Endothelial cell of umbilical vein (primary cell): ENCODE measurements at places on chromosomes 1 and 21.

DNA sequence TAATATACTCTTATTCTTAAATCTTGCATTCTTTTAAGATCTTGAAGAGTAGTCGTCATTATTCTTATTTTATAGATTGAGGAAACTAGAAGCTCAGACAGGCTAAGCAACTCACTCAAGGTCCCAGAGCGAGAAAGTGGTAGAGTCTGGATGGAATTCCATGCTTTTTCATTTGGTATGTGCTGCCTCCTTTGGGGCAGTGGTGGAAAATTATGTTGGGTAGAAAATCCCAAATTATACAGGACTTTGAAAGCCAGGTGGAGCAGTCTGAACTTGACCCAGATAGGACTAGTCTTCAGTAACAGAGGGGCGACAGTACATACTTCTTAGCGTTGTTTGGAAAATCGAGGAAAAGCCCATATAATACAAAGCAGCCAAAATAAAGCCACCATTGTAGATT lies 205.6 kb downstream of the ATG4C start:
- DNase-seq, result no peak

DNA sequence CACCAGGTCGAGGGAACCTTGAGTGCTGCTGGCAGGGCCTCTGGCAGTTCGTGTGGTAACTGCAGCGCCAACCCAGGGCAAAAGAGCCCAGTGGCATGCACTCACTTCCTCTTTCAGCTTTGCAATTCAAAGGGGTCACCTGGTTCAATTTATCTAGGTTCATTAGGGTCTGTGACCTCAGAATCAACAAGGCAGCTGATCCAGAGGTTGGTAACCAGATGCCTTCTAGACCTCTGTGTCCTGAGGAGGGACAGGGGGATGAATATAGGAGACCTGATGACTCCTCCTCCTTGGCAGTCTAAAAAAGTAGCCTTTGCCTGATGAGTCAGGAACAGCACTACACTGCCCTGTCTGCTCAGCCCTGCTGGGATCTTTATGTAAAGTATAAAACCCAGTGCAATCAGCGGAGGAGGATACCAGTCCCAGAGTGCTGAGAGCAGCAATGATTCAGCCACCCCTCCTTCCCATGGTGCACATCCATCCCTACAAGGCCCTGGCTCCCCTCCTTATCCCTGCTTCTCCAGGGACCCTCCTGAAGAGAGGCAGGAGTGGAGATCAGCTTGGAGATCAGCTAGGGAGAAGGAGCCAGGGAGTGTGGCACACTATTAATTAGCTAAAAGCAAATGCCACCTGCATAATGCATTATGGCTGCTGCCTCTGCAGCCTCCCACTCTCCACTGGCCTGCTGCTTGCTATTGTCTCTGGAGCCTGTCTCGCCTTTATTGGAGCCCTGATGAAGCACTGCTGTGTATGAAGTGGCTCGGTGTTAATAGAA lies 11.2 kb upstream of the FMOD start:
- DNase-seq, result no peak

DNA sequence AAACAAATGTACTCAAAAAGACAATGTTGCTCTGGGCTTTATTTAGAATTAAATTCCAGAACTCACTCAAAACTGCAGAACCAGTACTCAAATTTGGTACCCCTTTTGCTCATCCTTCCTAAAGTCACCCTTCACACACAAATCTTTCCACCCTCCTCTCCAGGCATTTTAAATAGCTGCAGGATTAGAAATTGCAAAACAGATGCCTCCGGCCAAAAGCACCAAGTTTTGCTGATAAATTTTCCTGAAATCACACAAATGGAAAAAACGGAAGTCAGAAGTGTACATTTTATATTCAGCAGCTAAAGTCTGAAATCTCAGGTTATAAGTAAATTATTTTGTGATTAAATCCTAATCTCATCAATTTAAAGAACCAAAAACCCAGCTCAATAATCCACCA lies 147.0 kb downstream of the NRIP1 start:
- no peak for DNase-seq

DNA sequence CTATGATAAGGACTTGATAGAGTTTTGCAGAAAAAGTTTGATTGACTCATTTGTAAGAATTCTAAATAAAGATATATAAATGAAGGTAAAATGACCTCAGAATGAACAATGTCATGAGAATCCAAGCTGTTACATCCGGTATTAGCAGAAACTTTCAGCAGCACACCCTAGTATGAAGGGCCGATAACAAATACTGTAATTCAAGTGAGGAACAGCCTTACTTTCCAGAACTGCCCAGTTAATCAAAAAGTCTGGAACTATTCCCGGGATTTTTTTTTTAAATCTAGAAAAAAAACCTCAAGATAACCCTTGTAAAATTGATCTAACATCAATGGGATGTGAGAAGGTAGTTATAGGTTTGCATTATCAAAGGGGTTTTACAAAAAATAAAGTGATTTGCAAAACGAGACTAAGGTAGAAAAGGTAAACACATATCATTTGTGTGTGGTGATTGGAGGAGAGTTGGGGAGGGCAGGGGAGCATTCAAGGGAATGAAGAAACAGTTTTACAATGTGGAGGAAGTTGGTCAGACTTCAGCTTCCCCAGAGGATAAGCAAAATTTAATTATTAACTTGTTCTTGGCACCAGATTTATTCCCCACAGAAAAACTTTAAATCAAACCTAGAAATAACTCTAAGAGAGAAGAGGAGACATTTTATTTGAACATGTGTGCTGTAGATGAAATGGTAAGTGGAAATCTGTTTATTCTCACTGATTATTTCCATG lies 75.9 kb upstream of the VCAM1 start:
- DNase-seq, result peak; percentile 70

- DNase-seq, result peak; percentile 49
These were observed 266.9 kb downstream of the ASTN1 start for GRCh38 chr1:176897350-176898236.

GRCh38 chr1:215376544-215377264 lies 190.4 kb upstream of the KCTD3 start:
- no peak for DNase-seq

- no peak for DNase-seq
These were observed 90.9 kb upstream of the KCNK1 start for GRCh38 chr1:233523047-233523446.

- DNase-seq, result no peak
These were observed 185.8 kb downstream of the HS2ST1 start for GRCh38 chr1:87100271-87100670.

DNA sequence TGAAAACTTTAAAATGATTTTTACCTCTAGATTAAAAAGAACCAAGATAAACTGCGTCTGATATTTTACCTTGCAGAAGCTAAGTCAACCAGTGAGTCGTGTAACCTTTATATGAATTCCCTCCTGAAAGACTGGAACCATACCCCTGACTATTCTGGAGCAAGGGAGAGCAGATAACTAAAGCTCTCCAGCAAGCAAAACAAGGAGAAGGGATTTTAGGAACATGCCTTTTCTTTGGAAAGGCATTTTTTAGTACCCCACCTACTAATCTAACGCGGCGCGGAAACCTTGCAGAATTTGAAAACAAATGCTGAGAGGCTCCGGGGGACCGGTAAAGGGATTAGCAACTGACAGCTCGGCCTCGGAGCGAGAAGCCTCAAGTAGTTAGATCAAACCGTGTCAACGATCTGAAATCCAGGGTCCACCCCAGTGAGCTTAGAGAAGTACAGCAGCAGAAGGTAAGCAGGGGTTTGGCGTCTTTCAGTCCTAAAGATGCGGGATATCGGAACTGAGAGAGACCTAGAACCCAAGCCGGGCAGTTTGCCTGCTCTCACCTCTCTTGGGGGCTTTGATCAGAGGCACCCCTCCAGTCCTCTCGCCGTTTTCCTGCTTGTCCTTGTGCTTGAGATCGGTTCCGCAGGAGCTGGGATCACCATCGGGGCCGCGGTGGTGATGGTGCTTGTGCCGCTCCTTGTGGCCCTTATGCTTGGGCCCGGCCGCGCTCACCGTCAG lies 954 bp downstream of the RSBN1 start:
- DNase-seq, result peak; percentile 65

DNA sequence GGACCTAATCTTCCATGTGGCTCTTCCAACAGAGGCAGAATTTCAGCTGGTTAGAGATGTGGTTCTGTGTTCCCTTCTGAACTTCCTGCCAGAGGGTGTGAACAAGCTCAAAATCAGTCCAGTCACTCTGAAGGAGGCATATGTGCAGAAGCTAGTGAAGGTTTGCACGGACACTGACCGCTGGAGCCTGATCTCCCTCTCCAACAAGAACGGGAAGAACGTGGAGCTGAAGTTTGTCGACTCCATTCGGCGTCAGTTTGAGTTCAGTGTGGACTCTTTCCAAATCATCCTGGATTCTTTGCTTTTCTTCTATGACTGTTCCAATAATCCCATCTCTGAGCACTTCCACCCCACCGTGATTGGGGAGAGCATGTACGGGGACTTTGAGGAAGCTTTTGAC lies 17.3 kb downstream of the TENT5C start:
- DNase-seq, result no peak

GRCh38 chr1:15509586-15509985 lies 14.4 kb downstream of the CASP9 start:
- DNase-seq, result no peak

DNA sequence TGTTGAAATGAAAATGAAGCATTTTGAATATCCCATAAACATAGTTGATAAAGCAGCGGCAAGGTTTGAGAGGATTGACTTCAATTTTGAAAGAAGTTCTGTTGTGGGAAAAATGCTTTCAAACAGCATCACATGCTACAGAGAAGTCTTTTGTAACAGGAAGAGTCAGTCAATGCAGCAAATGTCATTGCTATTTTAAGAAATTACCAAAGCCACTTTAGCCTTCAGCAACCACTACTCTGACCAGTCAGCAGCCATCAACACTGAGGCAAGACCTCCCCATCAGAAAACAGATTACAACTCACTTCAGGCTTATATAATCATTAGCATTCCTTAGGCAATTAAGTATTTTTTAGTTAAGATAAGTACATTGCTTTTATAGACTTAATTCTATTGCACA lies 33.8 kb upstream of the FCRL3 start:
- no peak for DNase-seq

DNA sequence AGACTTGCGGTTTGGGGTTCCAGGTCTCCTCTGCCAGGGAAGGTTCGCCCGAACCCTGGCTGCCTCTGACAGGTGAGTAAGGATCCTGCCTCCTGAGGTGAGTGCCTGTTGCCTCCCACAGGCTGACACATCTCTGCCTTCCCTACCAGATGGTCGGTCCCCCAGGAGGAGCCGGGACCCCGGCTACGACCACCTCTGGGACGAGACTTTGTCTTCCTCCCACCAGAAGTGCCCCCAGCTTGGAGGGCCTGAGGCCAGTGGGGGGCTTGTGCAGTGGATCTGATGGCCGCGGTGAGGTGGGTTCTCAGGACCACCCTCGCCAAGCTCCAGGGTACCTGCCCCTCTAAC lies 7.6 kb downstream of the PERM1 start:
- no peak for DNase-seq

DNA sequence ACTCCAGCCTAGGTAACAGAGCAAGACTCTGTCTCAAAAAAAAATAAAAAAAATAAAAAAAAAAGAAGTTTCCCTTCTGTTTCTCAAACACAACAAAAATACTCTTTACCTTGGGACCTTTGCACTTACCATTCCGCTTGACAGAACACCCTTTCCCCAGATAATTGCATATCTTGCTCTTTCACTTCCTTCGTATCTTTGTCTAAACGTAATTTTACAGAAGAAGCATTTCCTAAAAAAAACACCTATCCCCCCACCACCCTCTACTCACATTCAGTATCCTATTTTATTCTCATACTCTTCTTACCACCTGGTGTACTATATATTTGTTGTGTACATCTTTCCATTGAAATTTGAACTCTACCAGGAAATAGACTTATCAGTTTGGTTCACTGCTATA lies 32.7 kb downstream of the ASH1L start:
- DNase-seq, result no peak

GRCh38 chr1:16905110-16905867 lies 9.5 kb downstream of the RNU1-2 start:
- no peak for DNase-seq

DNA sequence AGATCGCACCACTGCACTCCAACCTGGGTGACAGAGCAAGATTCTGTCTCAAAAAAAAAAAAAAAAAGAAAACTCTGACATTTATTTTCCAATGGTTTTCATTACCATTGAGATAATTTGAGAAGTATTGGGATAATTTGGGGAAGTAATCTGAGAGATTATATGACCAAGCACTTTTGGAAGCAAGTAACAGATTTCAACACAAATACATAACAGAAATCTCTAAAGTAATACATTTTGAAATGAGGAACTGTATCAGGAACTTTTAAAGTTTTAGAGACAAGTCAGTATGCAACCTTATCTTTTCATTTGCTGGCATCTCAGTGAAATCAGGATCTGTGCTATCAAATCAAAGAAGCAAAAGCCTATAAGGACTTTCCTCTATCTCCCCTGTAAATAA lies 25.4 kb upstream of the SLC16A1 start:
- no peak for DNase-seq

GRCh38 chr1:178530037-178530402 lies 17.1 kb downstream of the TEX35 start:
- no peak for DNase-seq

- no peak for DNase-seq
These were observed 24.6 kb downstream of the TLR5 start for GRCh38 chr1:223118418-223118817.

DNA sequence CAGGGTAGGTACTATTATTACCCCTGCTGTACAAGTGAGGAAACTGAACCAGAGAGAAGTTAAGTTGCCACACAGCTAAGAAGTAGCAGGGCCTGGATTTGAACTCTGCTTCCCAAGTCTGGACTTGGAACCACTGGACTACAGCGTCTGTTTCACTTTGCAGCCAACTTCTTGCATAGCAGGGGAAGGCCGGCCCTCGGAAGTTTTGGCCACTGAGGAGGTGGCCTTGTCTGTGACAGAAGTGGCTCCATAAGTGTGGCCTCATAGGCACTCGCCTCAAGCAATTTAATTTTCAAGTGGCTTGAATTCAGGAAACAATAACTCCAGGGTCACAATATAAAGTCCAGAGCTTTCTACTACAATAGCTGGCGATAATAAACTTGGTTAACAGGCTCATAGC lies 41.4 kb downstream of the PLEKHA6 start:
- DNase-seq, result no peak

- peak; percentile 56 for DNase-seq
These were observed 21.3 kb downstream of the RRP1 start for GRCh38 chr21:43810505-43811261.

GRCh38 chr1:236209185-236209584 lies 66.8 kb downstream of the GPR137B start:
- DNase-seq, result peak; percentile 50

DNA sequence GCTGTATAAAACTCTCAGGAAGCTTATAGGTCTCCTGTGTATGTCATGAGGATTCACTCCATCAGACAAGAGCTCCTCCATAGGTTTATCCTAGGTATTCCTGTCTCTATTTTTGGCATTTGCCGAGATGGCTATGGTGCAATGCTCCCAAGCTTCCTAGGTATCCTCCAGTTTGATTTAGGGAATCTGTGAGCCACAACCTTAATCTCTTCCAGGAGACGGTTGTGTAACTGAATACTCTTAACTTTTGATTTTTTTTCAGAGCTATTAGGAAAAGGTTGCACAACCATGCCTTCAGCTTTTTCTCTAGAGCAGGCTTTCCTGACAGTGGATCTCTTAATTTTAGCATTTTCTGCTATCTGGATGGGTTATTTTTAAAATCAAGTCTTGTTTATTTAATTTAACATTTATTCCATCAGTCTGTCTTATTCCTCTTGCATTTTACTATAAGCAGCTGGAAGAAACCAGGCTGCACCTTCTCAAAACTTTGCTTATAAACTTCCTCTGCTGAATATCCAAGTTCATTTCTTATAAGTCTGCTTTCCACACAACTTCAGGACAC lies 69.4 kb upstream of the BACE2 start:
- no peak for DNase-seq
